Stimulated activated CD8-positive, alpha-beta memory T cell treated with anti-CD3 and anti-CD28 coated beads, Interleukin-7, amount 100 ng/mL, for 24 hours (primary cell): ENCODE measurements at places on chromosomes 5 and 9.

- DNase-seq, result no peak
Measured at GRCh38 chr9:136978865-136979544, 1.7 kb downstream of the PTGDS start.

DNA sequence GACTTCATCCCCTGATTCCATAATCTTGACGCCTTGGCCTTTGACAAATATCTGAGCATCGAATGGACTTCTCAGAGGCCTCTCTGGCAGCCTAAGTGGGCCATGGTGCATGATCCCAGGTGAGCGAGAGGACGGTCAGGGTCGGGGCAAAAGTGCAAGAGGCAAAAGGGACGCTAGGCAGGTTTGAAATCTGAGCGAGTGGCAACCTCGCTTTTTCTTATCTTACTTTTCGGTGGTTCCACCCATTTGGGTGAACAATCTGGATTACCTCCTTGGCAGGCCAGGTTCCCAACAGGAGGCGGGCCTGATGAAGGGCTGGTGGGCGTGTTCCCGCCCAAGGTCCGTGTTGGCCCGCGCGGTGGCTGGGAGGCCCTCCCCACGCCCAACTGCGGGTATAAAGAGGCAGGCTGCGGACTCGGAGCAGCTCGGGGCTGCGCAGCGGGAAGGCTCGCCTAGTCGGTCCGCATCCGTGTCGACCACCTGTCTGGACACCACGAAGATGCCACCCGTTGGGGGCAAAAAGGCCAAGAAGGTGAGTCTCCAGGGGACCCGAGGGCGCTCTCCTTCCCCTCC is at the start of gene BHMT:
Gene BHMT (plus strand): TSS at position 423 of the 573 bp plus-strand sequence. CDS start 77 bp downstream, at position 500.
- DNase-seq, result no peak

DNA sequence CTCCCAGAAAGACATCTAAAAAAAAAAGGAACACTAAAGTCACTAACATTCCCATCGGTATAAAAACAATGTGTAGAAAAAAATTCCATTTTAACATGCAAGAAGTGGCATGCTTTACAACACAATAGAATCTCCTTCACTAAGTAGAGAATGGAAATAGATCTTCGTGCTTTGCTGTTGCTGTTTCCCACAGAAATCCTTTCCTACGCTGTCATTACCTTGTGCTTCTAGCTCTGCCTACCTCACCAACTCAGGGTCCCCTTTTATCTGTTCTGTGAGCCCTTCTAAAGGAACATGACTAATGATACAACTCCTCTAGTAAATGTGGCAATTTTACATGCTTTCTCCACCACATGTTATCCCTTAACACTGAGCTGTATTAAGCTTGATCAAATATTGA is 202.9 kb downstream of the MCTP1 start:
- no peak for DNase-seq

DNA sequence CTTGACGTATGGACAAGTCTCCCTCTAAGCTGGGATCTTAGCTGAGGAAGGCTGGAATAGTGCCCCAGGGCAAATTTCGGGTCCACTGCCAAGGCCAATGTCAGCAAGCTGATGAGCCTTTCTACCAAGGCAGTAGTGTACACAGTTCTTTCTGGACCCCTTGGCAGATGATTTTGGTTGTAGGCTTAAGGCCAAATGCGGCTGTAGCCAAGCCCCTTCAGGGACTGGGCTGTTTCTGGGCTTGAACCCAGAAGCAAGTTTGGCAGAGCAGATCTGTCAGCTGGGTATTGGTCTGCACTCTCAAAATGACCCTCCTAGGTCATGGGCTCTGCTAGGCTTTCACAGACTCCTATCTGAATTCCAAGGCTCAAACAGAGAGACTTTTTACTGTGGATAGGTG is 121.6 kb downstream of the ADAMTSL1 start:
- no peak for DNase-seq

DNA sequence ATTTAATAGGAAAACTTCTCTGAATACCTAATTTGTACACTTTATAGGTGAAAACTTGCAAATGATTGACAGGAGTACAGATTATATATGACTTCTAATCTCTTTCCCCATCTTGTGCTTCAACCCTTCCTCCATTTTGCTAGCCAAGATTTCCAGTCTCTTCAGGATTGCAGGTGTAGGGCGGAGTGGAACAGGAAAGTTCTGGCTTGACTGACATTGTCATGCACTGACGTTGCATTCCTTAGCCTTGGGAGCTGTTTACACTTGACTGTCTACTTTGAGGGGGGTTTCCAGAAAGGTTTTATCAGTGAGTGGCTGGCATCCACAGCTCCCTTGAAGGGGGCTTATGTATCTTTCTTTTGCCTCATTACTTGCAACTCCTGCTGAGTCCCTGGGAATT is 34.1 kb upstream of the GRIA1 start:
- no peak for DNase-seq

- no peak for DNase-seq
Measured at GRCh38 chr9:6873857-6874256, 116.1 kb downstream of the KDM4C start.
